ENCODE measurements at places on chromosomes 6 and 20. TPM values are rescaled to one million over a fixed set of nuclear protein-coding genes. Genes with fewer than 3 reads are reported as not detected.

DNA sequence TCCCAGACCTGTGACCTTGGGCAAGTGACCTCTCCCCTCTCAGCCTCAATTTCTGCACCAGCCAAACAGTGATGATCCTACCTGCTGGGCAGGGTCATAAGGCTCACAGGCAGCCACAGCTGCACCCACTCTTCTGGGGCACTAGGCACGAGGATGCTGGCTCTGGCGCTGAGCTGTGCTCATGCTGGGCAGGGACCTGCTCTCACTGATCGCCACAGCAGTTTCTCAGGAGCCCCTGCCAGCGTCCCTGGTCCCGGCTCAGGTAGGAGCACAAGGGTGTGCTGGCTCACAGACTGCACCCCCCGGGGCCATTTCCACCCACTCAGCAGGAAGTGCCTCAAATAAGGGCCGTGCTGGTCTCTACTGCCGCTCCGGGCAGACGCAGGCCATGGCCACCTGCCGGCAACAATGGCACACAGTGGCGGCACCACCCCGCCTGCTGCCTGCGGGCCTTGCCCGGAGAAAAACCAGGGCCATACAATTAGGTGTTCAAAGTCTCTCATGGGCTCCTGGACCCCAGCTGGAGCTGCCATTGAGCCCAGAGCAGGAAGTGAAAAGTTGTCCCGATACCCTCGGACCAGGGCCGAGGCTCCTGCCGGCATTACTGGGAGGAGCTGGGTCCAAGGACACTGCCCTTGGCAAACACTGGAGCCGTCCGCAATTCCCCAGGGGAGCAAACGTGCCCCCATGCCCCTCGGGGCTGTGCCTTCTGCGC lies 4.6 kb upstream of the CABLES2 start:
- no peak for DNase-seq

GRCh38 chr6:111993342-111993741 lies 60.6 kb upstream of the CCN6 start:
- no peak for DNase-seq

MRS2 gene
- 20.5 TPM for total RNA-seq

THBD gene
- total RNA-seq, result 25.3 TPM

GRCh38 chr6:42075159-42075838 lies 25.0 kb downstream of the TAF8 start:
- DNase-seq, result peak; percentile 87

GRCh38 chr6:38391626-38392579 lies 247.8 kb downstream of the BTBD9 start:
- DNase-seq, result no peak

- no peak for DNase-seq
Observed at GRCh38 chr6:106509420-106510089, 119.7 kb downstream of the RTN4IP1 start.

GRCh38 chr6:24740861-24741260 lies 21.9 kb upstream of the C6orf62 start:
- DNase-seq, result no peak

- DNase-seq, result no peak
Observed at GRCh38 chr6:155246825-155247224, 17.0 kb upstream of the CLDN20 start.

ZBTB22 gene
- 23.2 TPM for total RNA-seq

DNA sequence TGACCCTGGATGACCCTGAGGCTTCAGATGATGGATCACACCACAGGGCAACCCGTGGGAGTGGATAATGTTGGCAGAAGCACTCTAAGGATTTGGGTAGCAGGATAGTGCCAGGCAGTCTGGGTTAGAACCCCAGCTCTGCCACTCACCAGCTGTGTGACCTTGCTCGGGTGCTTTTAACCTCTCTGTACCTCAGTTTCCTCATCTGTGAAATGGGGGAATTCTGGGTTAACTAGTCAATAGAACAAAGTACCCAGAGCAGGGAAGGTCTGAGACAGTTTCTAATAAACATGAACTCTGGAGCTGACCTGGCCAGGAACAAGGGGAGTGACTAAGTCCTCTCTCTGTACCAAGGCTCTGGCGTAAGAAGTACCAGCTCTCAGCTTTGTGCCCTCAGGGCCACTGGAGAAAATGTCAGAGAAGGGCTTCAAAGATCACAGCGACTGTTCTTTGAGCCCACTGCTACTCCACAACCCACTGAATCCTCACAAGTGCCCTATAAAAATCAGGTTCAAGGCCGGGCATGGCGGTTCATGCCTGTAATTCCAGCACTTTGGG lies 14.7 kb upstream of the NOL4L start:
- no peak for DNase-seq
